ENCODE measurements at places on chromosomes 2 and 18.

- no peak for DNase-seq
Measured at GRCh38 chr2:224885836-224886547, 156.3 kb downstream of the DOCK10 start.

DNA sequence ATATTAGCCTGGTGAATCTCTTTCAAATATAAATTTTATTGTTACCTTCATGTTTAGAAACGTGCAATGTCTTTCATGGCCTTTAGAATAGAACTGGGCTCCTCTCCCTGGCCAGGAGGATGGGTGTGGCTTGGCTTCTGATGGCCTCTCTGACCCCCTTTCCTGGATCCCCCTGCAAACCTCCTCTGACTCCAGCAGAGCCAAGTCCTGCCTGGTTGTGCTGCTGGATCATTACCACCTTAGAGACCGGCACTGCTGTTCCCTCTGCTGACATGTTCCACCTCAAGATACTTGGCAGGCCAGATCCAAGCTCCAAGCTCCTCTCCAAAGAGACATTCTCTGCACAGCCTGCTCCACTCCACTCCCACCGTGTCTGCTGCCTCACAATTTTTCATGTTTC lies 823.8 kb upstream of the HS6ST1 start:
- no peak for DNase-seq

DNA sequence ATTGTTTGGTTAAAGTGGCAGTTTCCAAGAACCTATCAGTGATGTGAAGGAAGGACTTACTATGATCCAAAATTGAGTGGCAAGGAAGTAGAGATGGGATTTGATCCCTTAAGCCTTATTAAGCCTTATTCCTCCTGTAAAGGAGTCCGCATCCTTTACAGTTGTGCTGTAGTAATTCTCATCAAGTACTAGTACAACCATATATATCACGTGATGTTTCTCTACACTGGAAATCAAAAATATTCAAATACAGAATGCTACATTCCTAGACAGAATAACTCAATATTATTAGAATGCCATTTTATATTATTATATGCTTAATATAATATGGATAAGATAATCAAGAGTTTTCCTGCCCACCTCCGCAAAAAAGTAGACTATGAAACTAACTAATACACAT lies 312.4 kb upstream of the SPHKAP start:
- DNase-seq: no peak

- DNase-seq: no peak
Measured at GRCh38 chr2:128306081-128306930, 12.4 kb downstream of the HS6ST1 start.

DNA sequence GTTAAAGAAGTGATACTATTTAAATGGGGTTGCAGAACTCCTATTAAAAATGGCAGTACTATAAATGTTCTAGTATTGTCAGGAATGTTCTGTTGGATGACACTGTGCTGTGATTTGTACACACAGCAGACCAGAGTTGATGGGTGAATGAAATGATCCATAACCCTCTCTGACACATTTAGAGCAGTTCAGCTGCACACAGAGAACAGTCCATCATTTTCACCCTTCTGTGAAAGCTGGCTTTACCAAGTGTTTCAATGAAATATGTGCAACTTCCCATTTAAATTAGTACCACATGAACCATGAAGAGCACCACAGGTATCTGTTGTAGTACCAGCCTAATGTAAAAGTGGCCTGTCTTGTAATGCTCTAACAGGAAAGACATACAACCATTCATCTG lies 981.4 kb downstream of the TMEM182 start:
- DNase-seq: no peak

DNA sequence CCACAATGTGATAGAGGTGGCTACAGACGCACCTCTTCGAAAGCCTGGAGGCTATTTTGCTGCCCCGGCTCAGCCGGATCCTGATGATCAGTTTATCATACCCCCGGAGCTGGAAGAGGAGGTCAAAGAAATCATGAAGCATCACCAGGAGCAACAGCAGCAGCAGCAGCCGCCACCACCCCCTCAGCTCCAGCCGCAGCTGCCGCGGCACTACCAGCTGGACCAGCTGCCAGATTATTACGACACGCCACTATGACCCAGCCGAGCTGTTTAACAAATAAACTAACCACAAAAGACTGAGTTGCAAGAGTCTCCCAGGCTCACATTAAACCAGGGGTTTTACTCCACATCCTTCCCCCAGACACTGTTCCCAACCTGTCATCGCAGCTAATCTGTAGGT lies 263.8 kb downstream of the PHLPP1 start:
- no peak for DNase-seq

DNA sequence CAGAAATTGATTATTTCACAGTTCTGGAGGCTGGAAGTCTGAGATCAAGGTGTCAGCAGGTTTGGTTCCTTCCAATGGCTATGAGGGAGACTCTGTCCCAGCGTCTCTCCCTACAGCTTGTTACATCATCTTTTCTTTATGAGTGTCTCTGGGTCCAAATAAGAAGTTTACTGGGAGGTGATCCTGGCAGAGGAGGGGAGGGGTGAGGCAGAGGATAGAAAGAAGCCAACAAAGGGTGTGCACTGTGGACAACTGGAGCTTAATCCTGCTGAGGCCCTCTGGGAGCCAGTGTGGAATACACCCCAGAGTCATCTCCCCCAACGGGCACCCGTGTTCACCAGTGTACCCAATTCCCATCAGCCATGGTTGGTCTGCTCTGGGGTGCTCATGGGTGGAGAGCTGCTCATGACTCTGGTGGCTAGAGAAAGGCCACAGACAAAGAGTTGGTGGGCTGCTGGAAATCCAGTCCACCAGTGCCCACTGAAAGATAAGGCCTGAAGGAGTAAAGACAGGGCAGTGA lies 57.5 kb upstream of the CTLA4 start:
- no peak for DNase-seq

DNA sequence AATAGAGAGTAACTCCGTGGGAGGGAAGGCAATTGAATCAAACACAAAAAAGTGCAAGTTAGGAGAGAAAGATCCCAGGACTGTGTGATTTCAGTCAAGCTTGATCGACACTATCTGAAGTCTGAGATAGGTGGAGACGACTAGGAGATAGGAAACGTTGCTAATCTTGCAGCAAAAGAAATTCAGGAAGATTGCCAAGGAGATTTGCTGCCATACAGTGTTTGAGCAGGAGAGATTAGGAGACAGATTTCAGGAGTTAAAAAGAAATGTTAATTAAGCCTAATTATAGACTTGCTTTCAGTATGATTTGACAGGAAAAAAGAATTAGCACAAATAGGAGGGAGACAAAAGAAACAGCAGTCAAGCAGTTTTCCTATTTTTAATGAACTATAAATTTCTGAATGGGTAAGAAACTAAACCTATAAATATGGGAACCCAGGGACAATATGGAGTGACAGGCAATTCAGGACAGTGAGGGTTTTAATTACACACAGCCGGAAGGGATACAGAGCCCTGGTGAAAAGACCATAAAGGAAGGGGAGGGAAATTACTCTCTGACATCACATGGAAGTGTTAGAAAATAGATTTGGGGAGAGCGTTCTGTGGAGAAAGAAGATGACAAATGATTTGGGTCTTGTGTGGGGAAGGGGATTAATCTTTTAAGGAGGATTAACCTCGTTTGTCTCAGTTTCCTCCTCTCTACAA lies 72.6 kb downstream of the SUCLG1 start:
- DNase-seq: no peak

DNA sequence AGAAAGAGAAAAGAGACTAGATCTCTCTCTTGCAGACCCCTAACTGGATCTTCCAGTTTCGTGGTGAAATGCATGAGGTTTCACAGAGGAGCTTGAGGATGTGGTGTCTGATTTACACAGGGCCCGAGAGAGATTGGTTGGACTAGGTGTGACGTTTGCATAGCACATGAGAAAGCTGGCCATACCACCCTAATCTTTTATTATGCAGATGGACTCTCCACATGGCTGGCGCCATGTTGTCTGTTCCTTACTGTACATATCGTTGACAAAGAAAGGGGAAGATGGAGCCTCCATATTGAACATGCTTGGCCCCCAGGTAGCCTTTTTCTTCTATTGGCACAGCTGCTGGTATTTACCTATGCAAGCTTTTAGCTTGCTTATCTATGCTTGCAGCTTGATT lies 27.5 kb upstream of the PGAP1 start:
- DNase-seq: no peak

GRCh38 chr2:105379741-105380186 lies 19.1 kb downstream of the FHL2 start:
- DNase-seq: no peak

GRCh38 chr2:50402654-50402960 lies 629.3 kb downstream of the NRXN1 start:
- no peak for DNase-seq

DNA sequence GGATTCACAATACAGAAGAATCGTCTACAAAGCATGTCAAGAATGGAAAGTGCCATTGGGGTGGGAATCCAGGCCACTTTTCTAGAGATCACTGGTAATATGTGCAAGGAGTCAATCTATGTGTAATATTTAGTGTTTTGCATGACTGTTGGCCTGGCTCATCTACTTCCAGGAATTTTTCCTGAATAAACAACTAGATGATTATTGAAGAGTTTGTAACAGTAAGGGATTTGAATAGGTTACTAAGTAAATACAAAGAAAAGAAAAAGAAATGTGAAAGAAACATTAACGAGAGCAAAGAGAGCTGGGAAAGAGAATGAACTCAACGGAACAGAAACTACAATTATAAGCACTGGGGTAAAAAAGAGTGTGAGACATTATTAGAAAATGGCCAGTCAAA lies 406.0 kb downstream of the TGIF1 start:
- no peak for DNase-seq

DNA sequence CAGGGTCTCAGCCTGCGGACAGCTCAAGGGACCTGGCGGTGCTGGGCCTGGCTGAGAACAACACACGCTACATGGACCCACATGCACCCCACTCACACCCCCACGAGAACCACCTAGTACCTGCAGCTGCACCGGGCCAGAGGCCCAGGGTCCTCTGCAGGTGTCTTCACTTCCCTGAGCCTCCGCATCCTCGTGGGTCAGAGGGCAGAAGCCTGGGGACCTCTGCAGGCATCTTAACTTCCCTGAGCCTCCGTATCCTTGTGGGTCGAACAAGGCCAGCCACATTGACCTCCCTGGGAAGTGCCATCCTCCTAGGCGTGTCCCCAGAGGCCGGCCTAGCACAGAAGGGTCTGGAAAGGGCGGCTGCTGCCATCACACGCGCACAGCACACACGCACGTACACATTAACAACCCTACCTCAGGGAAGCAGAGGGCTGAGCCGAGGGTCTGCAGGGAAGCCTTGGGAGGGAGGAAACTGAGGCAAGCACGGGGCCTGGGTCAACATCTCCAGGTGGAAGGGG lies 62.5 kb upstream of the HPCAL1 start:
- no peak for DNase-seq

DNA sequence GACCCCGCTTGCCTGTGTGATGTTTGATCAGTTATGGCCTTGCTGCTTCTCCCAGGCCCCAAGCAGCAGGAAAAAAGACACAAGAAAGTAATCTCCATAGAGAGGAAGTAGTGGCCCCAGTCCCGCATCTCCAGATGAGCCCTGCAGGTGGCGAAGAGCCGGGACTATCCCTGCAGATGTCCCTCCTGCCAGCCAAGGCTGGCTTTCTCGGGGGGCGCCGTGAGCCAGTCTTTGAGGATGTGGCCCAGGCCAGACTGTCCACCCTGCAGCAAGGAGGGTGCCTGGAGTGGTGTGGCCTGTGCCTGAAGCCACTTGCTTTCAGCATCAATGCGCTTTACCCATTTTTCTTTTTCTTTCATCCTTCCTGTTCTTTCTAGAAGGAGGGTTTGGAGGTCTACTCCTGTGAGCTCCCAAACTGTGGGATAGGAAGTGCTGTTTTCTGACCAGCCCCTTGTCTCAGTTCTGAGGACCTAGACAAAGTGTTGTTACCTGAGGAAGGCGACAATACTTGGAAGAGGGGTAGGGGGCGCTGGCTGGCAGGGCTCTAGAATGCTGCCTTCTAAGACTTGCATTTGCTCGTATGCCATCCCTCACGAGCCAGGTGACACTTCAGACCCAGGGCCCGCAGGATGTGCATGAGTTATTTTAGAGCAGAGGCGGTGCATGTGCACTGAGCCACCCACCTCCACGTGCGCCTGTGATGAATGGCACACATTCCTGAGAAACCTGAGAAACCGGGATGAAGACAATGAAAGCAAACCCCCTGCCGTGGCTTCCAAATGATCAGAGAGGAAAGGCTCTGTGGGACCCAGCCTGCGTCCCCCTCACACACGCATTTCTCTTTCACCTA lies 255.8 kb downstream of the FBXO15 start:
- DNase-seq: no peak

- DNase-seq: no peak
Measured at GRCh38 chr18:48310999-48311398, 98.2 kb downstream of the ZBTB7C start.

DNA sequence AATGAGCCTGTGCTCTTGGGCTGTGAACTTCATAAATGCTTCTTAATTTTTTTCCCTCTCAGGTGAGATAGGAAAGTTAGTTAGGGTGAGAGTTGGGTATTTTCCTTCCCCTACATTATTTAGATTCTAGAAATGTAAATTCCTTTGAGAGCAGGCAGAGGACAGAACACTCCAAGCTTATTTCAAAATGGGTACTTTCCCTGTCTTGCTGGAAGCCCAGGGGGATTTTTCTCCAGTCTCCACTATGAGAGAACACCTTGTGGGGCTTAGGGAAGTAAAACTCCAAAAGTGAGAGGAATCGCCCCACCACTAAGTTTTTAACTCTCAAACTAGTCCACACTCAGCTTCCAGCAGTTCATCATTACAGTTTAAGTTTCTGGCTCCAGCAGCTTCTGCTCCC lies 253.2 kb upstream of the CTAGE1 start:
- no peak for DNase-seq

DNA sequence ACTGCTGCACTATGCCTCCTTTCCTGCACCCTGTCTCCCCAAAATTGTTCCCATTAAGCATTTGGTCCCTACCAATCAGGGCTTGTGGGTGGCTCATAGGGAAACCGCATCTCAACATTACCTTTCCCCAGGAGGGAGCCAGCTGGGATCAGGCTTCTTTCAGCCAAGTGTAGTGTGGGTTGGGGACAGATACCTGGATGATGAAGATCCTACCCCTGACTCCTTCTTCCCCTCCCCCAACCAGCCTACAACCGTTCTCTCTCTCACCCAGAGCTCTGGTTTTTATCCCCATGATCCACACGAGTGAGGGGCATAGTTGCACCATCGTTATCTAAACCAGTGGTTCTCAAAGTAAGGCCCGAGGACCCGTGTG lies 40.0 kb downstream of the ACOXL start:
- DNase-seq: no peak

DNA sequence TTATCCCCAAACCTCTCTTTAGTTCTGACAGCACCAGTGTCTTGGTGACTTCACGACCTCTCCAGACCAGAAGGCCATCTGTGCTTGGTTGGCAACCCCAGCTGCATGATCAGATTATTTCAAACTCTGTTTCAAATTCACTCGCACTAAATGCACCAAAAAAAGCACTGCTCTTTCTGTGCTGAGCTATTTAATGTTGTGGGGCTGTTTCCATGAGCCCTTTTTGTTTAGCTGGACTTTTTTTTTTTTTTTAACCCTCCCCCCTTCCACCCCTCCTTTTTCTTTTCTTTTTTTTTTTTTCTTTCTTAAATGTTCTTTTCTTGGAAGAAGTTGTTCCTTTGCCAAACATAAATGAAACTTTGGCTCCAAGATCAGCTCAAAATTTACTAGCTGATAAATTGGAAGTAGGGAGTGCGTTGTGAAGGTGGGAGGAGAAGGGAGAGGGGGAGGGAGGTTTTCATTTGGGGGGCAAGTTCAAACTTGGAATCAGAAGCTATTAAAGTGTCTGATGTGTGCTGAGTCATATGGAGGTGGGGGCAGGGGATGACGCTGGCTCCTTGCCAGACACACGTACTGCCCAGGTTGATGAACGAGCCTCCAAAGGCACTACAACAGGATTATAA lies 543.0 kb upstream of the TNP1 start:
- no peak for DNase-seq
